ENCODE measurements at places on chromosomes 5 and 9.

- DNase-seq = no peak
These were observed 16.1 kb downstream of the CPLX2 start for GRCh38 chr5:175887463-175887862.

GRCh38 chr9:71758785-71759184 lies 9.5 kb downstream of the CEMIP2 start:
- no peak for DNase-seq

GRCh38 chr9:78278801-78279200 lies 18.1 kb upstream of the PSAT1 start:
- DNase-seq = no peak

DNA sequence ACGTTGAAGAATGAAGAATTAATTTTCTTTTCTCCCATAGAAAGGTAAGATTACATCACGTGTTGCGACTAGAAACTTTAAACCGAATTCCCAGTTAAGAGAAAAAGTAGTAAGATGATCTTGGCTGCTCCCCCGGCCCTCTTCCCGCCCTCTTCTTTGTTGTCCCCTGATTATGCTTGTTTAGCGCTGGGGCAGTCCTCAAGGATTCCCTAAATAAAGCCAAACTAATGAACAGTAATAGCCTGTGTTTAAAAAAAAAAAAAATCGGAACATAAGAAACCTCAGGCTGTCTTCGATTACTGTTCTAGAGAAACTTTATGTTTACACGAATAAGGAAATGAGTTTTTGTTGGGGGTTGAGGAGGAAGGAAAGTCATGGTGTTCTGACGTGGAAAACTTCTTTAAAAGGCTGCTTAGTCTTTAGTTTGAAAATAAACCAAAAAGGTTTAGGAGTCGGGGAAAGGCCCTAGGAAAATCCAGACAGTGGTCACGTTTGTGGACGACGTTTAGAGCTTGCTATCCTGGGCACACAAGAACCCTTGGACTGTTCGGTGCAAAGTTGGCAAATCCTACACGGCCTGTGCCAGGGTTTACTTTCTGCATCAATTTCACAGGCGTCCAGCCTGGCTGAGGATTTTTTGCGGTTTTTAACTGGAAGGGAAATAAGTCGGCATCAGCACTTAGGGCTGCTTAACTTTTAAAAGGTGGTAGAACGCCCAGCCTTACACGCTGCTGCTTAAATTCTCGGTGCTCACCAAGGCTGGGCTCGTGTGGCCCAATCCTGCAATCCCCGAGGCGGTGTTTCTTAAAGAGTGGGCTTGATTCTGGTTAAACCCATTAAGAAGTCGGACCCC lies 1.1 kb upstream of the MAT2B start:
- DNase-seq = no peak

DNA sequence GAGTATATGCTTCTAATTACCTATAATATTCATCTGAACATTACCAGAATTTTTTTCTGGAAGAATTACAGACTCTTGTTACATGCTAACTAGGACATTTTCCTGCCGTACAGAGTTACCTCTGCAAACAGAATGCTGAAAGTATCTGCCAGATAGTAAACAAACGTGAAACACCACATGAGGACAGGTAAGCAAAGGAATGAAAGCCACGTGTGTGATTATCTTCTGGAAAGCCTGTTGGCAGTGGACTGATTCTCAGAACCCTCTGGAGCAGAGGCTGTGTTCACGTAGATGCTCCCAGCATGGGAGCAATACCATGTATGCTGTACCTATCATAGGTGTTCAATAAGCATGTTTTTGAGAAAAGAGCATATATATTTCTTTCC lies 472.6 kb downstream of the ENC1 start:
- no peak for DNase-seq

GRCh38 chr5:168104350-168104749 lies 187.1 kb upstream of the WWC1 start:
- DNase-seq = no peak

GRCh38 chr9:110048403-110048975 lies 159.5 kb downstream of the C9orf152 start:
- peak; percentile 42 for DNase-seq

GRCh38 chr5:7410936-7411511 lies 15.1 kb downstream of the ADCY2 start:
- DNase-seq = no peak

GRCh38 chr5:65916636-65917035 lies 9.7 kb upstream of the ERBIN start:
- no peak for DNase-seq

- no peak for DNase-seq
These were observed 47.4 kb downstream of the ANKRD33B start for GRCh38 chr5:10611290-10611689.

DNA sequence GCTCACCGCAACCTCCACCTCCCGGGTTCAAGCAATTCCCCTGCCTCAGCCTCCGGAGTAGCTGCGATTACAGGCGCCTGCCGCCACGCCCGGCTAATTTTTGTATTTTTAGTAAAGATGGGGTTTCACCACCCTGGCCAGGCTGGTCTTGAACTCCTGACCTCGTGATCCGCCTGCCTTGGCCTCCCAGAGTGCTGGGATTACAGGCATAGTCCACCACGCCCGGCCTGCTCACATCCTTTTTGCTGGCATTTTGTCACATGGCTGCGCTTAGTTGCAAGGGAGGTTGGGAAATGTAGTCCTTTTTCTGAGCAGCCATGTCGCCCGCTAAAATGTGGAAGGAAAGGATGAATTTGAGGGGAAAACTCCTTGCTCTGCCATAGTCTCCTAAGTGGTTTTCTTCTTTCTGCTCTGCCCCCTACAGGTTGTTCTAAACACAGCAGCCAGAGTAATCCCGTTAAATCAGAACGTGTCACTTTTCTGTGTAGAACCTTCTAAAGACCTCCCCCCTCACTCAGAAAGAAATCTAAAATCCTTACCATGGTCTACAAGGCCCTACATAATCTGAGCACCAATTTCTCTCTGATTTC lies 57.8 kb upstream of the HSPA9 start:
- DNase-seq = no peak

DNA sequence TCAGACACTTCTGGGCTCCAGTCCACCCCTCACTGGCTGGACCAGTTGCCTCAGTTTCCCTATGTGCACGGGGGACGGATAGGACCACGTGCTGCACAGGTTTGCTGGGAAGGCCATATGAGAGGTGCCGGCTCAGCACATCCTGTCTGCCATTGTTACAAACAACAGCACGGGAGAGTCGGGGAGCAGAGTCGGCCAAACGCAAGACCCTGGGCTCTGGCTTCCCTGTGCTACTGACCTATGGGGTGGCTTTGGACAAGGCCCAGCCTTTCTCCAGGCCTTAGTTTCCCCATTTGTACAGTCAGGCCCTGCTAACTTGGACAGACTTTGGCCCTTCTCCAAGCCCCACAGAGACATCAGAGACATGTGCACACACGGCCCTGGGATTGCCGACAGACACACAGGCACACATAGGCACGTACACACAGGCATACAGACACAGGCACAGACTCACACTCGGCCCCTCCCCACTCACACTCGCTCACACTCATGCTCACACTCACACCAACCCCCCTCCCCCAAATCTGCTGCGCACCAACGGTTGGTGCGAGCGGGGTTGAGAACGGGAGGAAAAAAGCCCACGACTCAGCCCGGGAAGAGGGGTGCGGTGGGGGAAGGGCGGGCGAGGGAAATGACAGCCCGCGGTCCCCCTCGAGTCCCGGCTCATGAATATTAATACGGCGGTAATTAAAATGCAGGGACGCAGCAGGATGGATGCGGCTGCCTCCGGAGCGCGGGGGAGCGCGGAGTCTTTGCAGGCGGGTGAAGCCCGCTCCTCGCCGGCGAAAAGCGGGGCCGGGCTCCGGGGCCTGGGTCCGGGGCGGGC lies 133.0 kb downstream of the C9orf50 start:
- DNase-seq = peak; percentile 44

- DNase-seq = no peak
These were observed 232.1 kb downstream of the CDH12 start for GRCh38 chr5:22621084-22621483.

GRCh38 chr9:2559192-2560152 lies 62.1 kb upstream of the VLDLR start:
- no peak for DNase-seq

- DNase-seq = no peak
These were observed 63.0 kb downstream of the PUM3 start for GRCh38 chr9:2780846-2781245.

DNA sequence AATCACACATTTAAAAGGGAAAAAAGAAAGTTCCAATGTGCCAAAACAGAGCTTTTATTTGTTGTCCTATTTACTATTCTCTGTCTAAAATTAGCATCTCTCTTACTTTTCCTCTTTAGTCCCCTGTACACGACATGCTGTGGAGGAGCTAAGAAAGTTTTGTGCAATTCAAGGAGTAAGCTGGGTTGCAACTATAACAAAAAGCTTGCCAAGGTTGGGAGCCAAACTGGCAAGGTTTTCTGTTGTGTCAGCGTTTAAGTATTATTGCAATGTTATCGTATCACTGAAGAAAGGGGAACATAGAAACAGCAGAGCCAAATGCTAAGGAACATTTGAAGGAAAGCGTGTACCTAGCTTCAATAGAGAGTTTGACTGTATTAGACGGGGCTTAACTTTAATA lies 680.8 kb downstream of the CETN3 start:
- DNase-seq = no peak

DNA sequence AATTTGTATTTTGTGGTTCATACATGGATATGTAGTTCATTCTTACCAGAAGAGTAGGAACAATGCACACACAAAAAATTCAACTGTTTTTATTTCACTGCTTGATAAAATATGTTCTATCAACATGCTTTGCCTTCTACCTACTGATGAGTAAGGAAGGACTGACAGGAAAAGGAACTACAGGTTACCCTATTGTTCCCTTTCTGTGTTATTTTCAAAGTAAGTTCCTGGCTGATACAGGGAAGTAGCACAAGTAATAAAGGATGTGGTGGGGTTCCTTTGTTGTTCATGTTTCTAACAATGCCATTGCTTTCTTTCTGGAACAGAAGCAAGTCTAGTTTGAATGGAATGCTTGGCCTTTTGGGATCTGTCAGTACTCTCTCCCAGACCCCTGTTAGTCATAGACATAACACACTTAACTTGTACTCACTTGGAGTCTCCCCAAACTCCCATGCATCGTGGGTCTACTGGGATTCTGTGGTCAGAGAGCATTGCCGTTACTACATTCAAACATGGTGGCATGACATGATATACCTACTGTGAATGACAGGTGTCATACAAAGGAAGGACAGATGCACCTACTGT lies 20.2 kb upstream of the ALDOB start:
- no peak for DNase-seq

- no peak for DNase-seq
These were observed 15.0 kb downstream of the NAIF1 start for GRCh38 chr9:128051932-128052709.

DNA sequence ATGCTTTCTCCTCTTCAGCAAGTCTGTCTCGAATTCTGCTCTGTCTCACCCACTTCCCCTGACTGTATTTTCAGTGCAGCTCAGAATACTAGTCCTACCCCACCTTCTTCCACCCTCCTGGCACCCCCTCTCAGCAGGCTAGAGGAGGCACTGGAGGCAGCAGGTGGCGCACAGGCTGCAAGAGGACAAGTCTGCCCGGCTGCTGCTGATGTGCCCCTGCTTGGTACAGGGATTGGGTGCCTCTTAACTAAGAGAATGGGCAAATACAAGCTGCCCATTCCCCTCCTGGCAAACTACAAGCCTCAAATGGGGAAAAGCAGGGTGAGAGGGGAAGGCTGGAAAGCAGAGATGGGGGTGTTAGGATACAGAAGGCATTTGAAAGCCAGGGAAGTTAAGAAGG lies 5.1 kb downstream of the TLN1 start:
- DNase-seq = no peak

DNA sequence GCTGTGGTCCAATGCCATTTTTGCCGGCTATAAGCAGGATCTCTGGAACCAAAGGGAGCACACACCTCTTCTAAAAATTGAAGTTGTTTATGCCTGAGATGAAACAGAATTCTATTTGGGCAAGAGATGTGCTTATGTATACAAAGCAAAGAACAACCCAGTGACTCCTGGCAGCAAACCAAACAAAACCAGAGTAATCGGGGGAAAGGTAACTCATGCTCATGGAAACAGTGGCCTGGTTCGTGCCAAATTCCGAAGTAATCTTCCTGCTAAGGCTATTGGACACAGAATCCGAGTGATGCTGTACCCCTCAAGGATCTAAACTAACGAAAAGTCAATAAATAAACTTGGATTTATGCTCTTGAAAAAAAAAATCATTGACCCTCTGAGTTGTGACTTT lies 178.7 kb downstream of the CEMIP2 start:
- DNase-seq = no peak

GRCh38 chr5:122154910-122155309 lies 25.6 kb downstream of the ZNF474 start:
- DNase-seq = no peak

GRCh38 chr5:75648712-75649111 lies 37.5 kb downstream of the ANKDD1B start:
- no peak for DNase-seq

GRCh38 chr5:32147236-32147635 lies 26.9 kb downstream of the GOLPH3 start:
- DNase-seq = no peak

GRCh38 chr9:134590240-134591081 lies 51.1 kb upstream of the COL5A1 start:
- no peak for DNase-seq

GRCh38 chr5:17024686-17025180 lies 88.6 kb upstream of the MYO10 start:
- no peak for DNase-seq

DNA sequence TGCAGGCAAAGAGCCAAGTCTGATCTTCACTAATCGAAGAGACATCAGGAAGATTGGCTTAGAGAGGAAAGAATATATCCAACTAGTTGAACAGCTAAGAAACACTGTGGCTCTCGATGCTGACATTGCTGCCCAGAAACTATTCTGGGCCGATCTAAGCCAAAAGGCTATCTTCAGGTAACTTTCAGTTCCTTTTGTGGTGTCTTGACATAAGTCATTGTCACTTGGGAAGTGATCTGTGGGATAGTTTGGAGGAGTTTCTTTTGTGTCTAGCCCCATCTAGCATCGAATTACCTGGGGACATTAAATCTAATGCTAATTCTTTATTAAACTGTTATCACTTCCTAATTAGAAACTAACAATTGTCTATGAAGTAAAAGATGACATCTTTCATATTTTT lies 24.0 kb downstream of the VLDLR start:
- DNase-seq = no peak

DNA sequence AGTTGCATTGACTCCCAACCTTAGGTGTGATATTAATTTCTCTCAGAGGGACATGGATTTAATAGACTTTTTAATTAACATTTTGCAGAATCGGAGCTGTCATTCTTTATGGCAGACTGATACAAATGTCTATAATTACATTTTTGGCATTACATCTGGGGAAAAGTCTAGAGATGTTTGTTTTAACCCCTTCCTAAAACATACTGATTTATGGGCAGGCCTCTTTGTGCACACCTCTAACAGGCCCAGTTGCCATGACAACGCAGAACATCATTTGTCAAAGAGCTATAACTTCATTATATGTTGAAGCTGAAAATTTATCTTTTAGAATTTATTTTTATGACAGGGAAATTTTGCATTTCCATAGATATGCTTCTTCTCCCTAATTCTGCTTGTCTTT lies 158.5 kb downstream of the NTRK2 start:
- no peak for DNase-seq

DNA sequence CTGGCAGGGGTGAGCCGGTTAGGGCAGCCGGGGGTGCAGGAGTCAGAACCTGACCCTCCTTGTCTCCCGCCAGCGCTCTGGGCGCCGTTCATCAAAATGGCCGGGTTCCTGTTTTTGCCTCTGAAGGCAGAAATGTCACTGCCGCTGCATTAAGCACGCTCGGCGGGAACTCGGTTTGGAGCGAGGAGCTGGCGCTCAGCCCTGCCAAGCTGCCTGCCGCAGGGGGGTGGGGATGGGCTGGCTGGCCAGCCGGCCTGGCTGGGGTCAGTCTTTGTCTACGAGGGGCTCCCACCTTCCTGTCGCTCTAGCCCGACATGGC lies 63.7 kb downstream of the CXXC5 start:
- no peak for DNase-seq

- no peak for DNase-seq
These were observed 9.9 kb downstream of the CCDC69 start for GRCh38 chr5:151213803-151214613.
